8988T (cell line): ENCODE measurements at places on chromosomes 16 and 17.

- no peak for DNase-seq
These were observed 14.1 kb downstream of the MAPT start for GRCh38 chr17:45908460-45908859.

DNA sequence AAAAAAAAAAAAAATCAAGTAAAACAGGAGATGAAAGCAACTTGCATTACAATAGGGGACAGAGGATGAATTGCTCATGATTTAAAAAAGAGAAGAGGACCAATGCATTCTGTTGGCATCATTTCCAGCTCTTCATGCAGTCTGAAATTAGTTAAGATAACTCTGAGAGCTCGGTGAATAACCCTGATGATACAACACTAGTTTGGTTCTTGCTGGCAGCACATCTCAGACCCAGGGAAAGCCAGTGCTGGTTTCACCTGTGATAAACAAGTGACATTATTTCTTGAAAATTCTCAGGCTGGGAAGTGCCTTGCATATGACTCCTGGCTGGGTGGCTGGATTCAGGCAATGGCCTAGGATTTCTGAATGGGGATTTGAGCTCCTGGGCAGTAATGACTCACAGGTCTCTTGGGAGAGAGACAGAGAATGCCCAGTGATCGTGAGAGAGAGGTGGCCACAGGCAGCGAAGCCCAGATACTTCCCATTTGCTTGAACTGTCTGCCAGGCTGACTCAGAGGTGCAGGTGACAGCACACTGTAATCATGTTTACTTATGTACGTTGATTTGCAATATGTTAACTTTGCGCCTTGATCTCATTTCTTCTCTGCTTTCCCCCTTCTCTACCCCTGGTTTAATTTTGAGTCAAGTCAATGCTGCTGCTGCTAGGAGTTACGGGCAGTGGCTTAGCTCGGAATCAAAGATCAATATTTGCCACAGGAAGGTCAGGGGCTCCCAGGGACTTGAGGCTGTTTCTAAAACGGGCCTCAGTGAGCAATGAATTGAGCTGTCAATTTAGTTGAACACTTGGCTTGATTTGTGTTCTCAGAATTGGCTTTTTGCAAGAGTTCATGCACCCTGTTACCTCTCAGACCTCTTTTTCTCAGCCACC is 27.1 kb downstream of the ARSG start:
- no peak for DNase-seq

DNA sequence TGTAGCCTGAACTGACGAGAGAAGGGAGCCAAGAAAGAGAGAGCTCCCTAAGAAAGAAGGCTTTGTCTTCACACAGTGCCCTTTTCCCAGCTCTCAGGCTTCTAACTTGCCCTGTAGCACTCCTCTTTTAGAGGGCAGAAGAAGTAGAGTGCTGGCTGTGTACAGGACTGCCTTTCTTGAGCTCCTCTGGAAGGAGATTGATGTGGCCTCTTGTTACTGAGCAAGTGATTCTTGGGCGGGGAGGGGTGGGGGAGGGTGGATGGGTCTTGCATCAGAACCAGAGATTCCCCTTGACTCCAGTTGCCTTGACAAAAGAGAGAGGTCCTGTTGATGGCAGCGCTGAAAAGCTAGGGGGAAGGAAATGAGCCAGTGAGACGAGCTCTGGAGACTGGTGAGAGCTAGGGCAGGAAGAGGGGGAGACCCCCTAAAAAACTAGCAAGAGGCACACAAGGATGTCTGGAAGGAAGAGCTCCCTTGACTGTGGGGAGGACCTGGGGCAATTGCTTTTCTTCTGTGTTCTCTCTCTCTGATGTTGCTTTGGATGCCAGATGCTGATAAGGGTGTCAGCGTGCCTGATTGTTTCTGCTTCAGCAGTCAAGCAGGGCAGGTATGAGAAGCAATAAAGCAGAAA is 18.4 kb downstream of the GPR179 start:
- no peak for DNase-seq

DNA sequence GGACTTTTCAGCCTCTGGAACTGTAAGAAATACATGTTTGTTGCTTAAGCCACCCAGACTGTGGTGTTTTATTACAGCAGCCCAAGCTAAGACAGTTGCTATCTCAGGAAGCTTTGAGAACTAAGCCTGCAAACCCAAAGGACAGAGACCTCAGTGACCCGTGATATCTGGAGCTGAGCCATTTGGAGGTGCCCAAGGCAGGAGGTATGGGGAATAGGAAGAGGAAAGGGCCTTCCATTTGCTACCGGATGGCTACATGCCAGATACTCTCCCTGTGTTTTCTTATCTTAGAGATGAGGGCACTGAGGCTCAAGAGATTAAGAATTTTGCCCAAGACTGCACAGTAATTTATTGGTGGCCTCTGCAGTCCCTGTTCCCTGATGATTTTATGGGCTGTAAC is 622.1 kb upstream of the CDH5 start:
- no peak for DNase-seq

- no peak for DNase-seq
These were observed 1.7 kb upstream of the ITGAE start for GRCh38 chr17:3802461-3803307.

DNA sequence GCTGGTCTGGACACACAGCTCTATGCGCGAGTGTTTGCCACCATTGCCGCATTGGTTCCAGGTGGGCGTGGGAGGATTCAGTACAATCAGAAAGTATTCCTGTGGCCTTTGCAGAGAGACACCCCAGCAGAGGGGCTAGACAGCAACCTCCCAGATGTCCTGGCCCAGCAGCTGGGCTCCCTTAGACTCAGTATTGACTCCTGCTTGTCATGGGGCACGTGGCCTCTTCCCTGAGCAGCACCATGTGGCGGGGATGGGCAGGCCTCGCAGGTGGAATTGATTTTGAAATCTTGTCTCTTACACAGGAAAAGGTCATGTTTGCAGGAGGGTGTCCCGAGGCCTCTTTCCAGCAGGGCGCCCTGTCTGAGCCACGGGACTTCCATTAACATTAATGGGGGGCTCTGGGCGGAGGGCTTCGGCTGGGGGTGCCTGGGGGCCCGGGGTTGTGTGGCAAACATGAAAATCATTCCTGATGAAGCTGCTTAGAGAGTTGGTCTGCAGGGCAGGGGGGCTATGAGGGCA is 96.4 kb downstream of the C16orf78 start:
- no peak for DNase-seq

DNA sequence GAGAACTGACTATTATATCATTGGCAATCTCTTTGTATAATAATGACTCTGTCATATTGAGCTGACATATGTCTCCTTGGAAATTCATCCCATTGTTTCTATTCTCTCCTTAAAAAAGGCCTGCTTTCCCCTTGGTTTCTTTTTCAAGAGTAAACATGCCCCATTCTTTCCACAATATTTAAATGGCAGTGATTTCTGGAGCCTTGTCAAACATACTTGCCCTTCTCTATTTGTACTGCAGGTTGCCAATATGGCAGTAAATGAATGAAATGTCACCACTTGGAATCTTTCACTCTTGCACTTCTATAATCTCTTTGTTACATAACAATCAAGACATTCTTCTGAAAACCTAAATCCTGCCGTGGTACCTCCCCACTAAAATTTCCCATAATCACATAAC is 1265.1 kb upstream of the CDH8 start:
- DNase-seq: no peak

DNA sequence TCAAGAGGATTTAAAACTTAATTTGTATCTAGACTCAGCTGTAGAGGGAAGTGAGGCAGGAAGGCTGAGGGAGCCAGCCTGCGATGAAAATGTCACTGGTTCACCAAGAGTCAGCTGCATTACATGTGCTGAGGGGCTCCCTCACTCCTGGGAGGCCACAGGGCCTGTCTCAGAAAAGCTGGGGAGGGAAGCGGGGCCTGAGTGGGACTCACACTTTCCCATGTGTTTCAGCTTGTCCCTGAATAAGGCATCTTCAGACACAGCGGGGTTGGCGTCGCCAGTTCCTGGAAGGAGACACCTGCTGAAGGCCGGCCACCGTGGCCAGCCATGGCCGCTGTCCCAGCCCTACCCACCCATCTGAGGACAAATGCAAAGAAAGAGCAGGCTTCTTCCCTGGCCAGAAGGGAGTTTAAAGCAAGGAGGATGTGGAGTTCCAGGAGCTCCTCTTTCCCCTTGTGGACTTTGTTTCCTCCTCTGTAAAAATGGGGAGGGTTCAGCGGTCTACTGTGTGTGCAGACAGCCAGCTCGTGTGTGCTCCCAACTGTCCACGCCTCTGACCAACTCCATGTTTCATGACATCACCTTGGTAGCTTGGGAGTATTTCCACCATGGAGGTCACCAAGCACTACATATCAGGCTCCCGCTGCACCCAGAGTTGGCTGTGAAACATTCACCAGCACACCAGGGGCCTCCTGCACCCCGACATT is 19.2 kb upstream of the MRPS23 start:
- peak; percentile 26 for DNase-seq

DNA sequence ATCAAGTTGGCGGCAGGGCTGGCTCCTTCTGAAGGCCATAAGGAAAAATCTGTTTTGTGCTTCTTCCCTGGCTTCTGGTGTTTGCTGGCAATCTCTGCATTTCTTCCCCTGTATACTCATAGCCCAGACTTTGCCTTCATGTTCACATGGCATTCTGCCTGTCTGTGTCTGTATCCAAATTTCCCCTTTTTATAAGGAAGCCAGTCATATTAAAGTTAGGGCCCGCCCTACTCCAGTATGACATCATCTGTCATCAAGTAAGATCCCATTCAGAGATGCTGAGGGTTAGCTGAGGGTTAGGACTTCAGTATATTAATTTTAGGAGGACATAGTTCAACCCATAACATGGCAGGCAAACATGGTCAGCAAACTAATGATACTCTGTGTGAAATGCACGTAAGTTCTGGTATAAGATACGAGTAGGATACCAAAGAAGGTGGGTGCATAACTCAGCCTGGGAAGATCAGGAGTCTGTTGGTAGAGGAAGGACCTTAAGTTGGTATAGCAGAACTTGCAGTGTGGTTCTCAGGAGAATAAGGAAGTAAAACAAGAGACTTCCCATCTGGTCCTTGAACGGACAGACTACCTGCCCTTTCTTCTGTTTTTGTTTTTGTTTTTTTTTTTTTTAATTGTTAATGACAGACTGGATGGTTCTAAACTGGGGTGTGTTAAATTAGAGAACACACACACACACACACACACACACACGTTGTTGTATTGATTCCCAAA is 13.9 kb downstream of the MAP2K6 start:
- no peak for DNase-seq

DNA sequence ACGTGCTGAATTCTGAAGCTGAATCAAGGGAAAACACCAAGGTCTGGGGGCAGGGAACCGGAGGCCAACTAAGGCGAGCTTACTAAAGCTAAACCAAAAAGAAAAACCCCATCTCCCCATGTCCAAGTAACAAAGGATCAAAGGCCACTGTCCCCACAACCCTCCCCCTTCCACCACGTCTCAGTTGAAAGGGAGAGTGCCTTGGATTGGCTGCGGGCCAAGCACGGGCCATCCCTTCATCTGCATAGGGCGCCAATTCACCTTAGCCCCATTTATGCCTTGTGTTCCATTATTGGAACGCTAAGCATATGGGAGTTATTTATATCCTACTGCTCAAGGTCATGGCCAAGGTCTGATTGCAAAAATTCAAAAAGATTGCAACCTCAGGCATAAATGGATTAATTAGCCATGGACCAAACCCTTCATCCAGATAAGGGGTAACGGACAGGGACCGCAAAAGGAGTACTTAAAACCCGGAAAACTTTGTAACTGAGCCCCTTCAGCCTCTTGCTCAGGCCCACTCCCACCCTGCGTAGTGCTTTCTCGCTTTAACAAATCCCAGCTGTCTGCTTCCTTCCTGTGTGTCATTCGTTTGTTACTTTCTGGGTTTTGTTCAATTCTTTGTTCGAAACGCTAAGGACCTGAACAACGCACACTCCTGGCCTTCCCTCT is 740 bp upstream of the ATP6V0D1 start:
- DNase-seq: no peak

DNA sequence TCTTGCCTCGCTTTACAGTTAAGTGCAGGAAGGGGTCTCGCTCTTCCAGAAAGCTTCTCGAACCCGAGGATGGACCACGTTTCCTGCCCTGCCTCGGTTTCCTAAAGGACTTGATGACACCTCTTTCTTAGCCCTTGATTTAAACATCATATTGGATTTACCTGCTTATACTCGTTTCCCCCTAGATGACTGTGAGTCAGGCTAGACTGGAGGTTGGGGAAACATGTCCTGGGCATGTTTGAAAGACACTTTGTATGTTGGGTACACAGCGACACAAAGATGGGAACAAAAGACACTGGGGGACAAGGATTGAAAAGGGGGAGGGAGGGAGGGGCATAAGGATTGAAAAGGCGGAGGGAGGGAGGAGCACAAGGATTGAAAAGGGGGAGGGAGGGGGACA is 30.0 kb downstream of the SDK2 start:
- no peak for DNase-seq
